ENCODE measurements at places on chromosomes 13 and 19.

DNA sequence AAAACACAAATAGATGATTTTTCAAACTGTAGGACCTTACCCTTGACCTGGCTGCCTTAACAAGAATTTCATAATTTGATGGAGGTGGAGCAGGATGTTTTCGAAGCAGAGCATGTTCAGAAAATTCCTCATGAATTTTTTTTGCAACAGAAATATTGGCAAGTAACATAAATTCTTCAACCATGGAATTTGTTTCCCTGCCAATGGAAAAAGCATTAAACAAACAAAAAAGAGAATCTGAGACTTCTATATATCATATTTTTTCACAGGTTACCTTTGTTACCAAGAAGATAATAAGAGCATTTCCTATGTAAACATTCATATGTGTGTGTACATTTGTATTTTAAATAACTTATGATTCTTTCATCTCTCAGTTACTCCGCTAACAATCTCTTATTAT is 18.3 kb downstream of the DIS3 start:
- DNase-seq = no peak

DNA sequence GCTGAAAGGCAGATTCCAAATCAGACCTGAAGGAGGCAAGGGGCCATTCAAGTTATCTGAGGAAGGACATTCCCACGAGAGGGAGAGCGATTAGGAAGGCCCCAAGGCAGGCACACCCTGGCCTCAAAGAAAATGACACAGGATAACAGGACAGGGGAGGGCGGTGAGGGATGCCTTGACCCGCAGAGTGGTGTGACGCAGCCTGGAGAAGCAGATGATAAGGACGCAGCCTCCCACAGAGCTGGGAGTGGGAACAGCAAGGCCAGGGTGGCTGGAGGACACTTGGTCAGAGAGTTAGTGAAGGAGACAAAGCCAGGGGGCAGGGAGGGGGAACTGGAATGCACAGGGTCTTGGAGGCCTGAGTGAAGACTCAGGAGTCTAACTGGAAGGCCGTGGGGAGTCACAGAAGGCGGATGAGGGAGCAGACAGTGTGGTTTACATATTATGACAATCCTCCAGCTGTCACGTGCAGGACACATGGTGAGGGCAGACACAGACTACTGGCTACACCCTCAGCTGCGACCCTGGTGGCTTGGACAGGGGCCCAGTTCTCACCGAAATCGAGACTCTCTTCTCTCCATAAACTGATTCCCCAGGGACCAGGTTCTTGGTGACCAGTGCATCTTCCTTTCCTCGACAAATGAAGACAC is 5.8 kb upstream of the DYRK1B start:
- no peak for DNase-seq

- no peak for DNase-seq
These were observed 49.6 kb upstream of the ARGLU1 start for GRCh38 chr13:106617561-106617960.

DNA sequence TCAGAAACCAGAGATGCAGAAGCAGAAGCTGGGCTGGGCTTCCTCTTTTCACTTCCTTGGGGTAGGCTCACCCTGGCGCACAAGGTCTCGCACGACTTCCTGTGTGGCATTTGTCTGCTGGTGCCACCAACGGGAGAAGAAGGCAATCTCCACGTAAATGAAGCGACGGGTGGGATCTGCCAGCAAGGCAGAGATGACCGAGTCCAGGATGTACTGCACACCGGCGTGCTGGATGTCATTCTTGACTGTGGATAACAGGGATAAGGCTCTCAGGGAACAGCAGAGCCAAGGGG is 1.3 kb downstream of the MAN2B1 start:
- DNase-seq = no peak

- DNase-seq = no peak
These were observed 1.6 kb downstream of the TNFSF9 start for GRCh38 chr19:6532244-6532999.

GRCh38 chr13:50357586-50358118 is 342.4 kb downstream of the KCNRG start:
- no peak for DNase-seq

DNA sequence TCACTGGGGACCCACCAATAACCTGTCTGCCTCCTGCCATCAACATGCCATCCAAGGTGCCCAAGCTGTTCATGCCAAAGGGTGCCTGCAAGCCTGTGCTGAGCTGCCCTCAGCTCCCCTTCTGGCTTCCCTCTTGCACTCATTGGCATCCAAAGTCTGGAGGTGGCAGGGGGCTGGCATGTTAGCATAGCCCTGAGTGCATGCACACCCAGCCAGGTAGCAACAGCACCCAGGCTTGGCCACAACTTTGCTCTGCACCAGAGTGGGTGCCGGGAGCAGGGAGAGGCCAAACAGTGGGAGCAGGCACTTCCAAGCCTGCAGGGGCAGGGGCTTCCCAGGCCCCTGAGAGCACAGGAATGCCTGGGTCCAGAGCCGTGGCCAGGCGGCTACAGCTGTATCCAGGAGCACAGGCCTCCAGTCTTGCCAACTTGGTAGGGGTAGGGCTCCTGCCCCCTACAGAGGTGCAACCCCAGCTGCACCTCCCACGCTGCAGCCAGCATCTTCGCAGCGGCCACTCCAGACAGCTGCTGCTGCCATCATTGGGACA is 26.1 kb upstream of the TBC1D4 start:
- DNase-seq = no peak

DNA sequence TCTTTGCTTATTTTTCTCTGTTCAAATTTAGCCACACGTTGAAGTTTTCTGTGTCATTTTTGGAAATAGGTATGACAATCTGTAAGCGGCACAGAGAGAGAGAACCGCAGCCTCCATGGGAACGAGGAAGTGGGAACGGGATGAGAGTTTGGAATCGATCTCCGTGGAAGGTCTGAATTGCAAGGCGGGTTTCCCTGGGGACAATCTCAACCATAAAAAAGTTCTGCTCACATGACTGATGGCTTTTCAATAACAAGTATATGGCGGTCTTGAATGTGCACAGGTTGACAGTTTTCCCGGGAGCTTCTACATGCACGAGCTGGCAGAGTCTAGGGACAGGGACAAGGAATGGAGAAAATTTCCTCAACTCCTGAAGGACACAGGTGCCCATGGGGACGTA is 90.9 kb downstream of the INSR start:
- DNase-seq = no peak

DNA sequence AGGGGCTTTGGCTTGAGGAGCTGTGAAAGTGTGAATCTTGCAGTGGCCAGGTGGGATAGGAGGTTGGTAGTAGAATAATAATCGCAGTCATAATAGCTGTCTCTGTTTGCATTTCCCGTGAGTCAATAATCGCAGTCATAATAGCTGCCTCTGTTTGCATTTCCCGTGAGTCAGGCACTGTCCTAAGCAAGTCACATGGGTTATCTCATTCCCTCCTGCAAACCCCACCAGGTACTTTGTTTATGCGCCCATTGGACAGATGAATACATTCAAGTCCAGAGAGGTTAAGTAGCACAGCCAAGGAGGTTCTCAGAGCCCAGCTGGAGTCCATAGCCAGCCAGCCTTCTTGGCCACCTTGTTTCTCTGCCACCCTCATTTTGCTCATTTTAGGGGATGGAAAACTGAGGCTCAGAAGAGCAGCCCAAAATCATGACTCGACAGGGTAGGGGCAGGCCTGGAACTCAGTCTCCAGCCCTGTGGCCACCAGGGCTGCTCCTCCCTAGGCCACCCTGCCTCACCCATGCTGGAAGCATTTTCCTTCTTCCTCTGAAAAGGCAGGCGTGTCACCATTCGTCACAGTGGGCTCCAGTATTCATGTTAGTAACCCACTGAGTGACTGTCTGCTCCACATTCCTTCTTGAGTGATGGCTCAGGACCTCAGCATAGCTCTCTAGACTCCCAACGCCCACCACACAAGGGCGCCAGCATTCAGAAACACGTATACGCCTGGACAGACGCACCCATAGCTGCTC is 206.2 kb downstream of the URI1 start:
- DNase-seq = no peak

- no peak for DNase-seq
These were observed 34.7 kb upstream of the SLITRK6 start for GRCh38 chr13:85833921-85834320.

DNA sequence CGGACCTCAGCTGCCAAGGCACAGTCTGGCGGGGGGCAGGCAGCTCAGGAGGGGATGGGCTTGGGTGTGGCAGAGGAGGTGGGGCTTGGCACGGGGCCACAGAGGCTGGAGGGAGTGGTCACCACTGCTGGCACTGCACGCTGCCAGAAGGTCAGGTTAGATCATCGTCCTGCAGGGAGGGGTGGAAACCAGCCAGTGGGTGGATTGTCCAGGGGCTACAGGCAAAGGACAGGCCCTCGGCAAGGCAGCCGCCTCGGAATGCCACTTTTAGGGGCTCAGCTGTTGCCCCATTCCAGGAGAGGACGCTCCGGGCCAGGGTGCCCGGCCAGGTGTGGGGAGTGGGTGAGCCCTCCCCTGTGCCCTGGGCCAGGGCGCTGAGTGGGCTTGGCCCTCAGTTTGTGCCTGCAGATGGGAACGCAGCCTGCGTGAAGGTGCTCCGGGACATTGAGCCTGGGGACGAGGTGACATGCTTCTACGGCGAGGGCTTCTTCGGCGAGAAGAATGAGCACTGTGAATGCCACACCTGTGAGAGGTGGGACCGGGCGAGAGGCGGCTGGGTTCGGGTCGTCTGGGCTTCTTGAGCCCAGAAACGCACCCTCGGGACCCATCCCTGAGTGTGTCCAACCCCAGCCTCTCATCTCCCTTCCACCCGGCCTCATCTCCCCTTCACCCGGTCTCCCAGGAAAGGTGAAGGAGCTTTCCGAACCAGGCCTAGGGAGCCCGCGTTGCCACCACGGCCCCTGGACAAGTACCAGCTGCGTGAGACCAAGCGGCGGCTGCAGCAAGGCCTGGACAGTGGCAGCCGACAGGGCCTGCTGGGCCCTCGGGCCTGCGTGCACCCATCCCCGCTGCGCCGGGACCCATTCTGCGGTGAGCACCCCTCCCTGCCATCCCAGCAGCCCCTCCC is 6.4 kb downstream of the KMT5C start:
- DNase-seq = no peak

GRCh38 chr13:50970956-50971355 is 61.4 kb downstream of the RNASEH2B start:
- DNase-seq = no peak

- no peak for DNase-seq
These were observed 2857.0 kb upstream of the PCDH20 start for GRCh38 chr13:64272681-64273080.

DNA sequence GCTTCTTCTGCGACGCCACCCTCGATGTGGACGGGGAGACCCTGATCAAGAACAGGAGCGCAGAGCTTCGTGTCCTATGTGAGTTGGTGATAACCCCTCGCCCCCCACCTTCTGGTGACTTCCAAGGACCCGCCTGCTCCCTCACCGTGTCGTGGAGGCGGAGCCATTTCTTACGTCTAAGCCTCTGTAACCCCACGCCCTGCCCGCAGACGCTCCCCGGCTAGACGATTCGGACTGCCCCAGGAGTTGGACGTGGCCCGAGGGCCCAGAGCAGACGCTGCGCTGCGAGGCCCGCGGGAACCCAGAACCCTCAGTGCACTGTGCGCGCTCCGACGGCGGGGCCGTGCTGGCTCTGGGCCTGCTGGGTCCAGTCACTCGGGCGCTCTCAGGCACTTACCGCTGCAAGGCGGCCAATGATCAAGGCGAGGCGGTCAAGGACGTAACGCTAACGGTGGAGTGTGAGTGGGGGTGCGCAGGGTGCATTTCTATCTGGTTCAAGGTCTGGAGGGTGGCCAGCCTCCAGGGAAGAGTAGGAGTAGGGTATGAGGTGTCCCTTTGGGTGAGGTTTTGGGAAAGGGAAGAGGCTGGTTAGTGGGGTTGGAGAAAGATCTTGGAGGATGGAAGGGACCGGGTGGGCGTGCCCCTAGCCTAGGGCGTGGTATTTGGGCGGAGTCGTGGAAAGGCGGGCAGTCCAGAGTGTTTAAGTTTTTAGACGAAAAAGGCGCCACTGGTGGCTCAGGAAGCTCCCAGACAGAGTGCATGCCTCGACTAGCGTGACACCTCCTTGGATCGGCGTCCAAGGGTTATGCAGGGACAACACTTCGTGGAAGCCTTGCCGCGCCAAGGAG is 3.3 kb downstream of the ICAM5 start:
- DNase-seq = no peak

- no peak for DNase-seq
These were observed 754.9 kb downstream of the OLFM4 start for GRCh38 chr13:53783471-53783870.

GRCh38 chr19:4580021-4580901 is 20.8 kb upstream of the SEMA6B start:
- no peak for DNase-seq

- DNase-seq = no peak
These were observed 84.2 kb downstream of the KCNRG start for GRCh38 chr13:50099473-50099872.

DNA sequence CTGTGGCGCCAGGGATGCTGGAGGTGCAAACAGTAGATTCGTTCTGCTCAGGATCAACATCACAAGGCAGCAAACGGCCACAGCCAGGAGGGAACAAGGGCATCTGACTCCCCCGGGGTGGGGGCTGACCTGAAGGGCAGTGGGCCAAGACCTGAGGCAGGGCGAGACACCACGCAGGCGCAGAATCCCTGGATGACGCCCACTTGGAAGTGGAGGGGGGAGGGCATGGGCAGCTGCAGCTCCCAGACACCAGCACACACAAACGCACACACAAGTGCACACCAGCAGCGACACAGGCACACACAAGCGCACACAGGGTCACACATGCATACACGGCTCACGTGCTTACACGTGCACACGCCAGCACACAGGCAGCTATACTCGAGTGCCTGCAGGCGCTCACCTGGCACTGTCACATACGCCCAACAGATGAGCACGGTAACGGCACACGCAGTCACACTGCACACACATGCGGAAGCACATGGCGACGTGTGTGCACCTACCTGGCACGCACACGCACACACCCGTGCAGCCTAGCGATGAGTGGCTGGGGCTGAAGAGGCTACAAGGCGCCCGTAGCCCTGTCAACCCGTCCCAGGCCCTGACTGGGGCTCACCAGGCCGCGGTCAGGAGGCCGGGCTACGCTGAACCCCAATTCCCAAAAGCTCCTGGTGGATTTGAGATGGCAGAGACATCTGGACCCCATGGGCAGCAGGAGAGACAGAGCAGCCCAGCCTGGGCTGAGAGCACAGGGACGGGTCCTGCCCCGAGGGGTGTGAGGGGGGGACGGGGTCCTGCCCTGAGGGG is 5.5 kb downstream of the C2CD4C start:
- DNase-seq = no peak

DNA sequence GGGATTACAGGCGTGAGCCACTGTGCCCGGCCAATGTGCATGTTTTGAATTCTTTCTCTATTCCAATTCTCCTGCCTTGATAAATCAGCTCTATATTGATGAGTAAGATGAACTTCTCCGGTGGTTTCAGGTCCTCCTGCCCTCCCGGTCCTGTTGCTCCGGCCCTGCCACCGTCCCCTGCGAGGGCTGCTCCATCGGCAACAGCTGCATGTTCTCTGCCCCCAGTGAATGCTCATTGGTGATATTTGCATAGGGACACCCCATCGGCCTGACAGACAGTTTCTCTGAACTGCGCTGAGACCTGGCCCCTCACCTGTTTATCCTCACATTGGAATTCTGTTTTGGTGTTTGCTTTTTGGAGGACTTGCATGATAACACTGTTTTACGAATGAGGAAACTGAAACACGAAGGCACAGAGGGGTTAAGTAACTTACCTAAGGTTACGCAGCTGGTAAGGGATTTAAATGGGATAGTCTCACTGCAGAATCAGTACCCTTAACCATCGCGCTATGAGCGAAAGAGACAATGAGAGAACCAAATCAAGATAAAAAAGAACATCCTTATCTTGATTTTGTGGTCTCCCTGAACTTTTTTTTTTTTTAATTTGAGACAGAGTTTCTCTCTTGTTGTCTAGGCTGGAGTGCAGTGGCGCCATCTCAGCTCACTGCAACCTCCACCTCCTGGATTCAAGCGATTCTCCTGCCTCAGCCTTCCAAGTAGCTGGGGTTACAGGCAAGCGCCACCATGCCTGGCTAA is 32.2 kb downstream of the ZNF557 start:
- no peak for DNase-seq

GRCh38 chr13:75762076-75762937 is 126.2 kb downstream of the LMO7 start:
- no peak for DNase-seq
